ENCODE measurements at places on chromosomes 3 and 15.

GRCh38 chr3:7847521-7847920 is 654.1 kb upstream of the LMCD1 start:
- no peak for DNase-seq

DNA sequence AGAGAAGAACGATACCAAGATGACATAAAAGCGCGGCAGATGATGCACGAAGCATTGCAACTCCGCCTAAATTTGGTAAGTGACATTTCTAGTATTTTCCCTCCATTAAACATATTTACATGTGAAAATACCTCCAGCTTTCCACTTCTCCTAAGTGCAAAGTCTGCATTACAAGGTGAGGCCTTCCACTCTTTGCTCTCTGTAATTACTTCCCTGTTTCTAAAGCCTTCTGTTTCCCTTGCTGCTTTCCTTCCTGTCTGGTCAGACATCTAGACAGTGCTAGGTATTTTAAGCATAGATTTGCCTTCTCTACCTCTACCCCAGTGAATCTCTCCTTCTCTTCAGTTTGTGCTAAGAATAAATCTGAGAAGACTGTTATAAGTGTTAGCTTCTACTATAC is 1.9 kb downstream of the P2RY12 start:
- no peak for DNase-seq

GRCh38 chr15:45307230-45307924 is 55.3 kb downstream of the SLC28A2 start:
- no peak for DNase-seq

DNA sequence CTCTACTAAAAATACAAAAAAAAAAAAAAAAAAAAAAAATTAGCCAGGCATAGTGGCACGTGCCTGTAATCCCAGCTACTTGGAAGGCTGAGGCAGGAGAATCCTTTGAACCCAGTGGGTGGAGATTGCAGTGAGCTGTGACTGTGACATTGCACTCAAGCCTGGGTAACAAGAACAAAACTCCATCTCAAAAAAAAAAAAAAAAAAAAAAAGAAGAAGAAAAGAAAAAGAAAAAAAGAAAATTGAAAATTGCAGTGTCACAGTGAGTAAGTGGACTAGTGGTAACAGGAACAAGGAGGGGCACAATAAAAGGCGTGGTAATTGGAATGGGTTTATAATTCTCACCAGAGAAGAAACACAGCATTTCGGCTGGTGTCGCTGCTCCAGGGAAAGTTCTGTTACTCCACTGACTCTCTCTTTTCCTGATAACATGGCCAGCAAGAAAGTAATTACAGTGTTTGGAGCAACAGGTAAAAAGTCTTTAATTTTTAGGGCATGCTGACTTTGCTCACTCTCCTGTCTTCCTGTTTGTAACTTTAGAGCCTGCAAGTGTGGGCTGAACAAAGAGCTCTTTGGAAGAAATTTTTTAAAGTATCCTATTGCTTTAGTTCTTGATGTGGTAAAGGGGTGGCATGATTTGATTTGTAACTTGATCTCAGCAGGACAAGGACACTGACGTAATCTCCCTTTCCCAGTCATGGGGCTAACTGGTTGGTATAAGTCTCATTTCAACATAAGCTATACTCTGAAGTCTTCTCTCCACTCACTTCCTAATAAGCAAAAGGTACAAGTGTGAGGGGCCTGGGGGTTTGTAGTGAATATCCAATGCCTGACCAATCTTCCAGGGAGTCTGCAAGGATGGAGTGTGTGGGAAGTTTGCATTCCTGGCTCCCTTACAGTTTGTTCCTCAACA is 22.1 kb upstream of the TRA2B start:
- no peak for DNase-seq

DNA sequence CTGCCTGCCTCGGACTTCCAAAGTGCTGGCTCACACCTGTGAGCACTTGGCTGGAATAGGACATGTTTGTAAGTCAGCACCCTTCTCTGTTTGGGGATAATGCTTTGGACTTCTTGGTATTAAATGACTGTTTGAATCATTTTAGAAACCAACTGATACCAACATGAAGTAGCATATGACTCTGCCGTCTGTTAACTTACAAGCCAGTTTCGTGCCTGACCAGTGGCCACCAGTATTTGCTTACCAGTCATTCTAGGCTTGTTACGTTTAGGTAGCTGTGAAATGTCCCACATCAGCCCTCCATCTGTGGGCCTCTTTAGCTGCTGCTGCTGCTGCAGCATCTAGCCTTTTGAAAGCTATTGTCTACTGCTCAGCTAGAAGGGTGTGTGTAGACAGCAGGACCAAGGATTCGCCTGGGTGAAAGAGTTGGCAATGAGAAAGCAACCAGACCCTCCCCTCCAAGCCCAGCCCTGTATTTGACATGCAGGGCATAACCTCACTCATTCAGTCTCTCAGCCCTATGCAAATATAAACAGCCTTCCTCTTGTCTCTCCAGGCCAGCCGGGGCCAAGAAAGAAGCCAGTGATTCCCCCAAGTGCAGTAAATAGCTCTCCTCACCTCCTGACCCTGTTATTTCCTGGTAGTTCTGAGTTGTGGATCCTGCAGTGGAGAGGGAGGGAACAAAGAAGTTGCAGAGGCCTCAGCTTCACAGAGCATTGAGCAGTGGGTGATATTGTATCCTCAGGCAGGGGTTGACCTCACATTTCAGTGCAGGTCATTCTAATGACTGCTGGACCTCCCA is 51.0 kb downstream of the NKIRAS1 start:
- no peak for DNase-seq

- DNase-seq: peak; percentile 88
These were observed 16.1 kb downstream of the SH2D7 start for GRCh38 chr15:78108300-78109084.

DNA sequence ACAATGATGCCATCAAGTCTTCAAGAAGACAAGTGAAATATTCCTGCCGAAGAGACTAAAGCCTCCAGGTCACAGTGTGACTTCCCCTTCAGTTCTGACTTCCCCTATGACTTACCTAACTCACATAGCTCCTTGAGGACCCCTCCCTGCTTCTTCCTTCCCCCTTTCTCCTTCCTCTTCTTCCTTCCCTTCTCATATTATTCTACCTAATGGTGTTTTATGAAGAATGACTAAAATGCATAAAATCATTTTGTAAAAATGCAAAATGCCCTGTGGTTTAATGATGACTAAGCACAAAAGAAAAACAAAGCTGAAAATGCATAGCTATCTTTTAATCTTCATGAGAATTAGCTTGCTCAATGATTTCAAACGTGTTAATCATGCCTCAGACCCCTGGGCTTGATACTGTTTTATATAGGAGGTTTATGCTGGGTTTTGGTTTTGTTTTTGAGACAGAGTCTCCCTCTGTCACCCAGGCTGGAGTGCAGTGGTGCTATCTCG is 26.1 kb upstream of the TM4SF4 start:
- DNase-seq: no peak

DNA sequence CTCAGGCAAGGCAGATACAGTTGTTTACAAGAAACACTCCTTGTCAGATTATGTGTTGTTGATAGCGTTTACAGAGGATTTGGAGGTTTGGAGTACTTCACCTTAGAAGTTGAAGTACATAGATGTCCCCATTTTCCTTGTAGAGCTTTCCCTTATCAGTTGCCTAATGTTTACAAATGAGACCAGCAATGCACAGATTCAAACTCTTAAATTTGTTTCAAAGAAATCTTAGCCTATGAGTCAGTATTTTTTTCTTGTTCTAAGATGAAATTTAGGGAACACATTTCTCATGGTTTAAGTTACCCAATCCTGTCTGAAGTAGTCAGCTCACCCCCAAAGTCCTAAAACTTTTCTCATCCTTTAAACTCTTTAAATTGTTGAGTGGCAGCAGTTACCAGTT is 6.3 kb upstream of the EIF5A2 start:
- DNase-seq: no peak

GRCh38 chr3:159260049-159260662 is 458.3 kb downstream of the MFSD1 start:
- peak; percentile 31 for DNase-seq

GRCh38 chr3:124811436-124811835 is 75.7 kb downstream of the ITGB5 start:
- no peak for DNase-seq

DNA sequence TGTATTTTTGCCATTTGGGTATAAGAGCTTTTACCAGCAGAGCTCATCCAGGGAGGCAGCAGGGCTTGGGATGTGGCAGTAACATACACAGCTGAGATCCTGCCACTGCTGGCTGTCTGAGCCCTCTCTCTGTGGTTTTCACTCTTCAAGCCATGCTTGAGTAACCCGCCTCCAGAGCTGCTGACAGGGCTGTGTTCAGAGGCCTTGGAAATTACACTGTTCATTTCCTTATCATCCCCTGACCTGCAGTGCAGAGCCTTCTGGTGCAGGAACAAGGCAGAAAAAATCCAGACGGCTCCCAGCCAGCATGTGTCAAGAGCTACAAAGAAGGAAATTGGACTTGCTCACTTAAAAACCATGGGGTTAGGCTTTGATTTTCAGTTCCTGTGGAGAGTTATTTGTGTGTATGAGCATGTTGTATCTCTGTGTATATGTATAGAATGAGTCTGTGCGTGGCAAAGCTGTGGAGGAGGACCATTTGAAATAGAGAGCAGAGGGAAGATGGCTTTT is 47.0 kb downstream of the ZNF609 start:
- peak; percentile 78 for DNase-seq

DNA sequence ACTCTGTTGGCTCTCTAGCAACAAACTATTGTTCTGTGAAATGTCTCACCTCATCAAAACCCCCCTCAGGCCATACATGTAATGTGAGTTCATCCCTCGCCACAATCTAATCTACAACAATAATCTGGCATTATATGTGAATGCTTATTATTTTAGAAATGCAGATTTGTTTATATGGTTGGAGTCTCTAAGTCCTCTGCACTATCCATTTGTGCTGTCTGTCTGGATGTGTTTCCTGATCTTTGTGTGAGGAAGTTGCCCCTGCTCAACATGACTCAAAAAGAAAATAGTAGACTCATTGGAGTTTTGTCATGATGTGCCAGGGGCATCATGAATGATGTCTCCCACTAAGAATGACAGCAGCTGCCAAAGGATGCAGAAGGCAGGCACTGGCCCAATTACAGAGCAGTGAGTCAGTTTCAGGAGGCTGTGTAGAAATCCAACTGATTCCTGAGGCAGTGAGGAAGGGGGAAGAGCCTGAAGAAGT is 161.6 kb upstream of the PDZRN3 start:
- DNase-seq: peak; percentile 47

DNA sequence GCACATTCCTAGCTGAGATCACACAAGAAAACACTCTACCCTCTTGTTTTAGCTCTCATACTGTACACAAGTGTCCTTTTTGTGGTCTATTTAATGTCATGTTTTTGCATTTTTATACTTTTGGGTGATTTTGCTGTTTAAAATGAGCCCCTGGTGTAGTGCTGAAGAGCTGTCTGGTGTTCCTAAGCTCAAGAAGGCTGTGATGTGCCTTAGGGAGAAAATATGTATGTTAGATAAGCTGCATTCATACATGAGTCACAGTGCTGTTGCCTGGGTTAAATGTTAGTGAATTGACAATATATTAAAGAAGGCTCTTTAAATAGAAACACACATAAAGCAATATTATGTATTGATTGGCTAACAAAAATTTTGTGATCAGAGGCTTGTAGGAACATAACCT is 387.4 kb upstream of the C2CD4B start:
- no peak for DNase-seq

GRCh38 chr3:154552338-154552737 is 122.3 kb upstream of the GPR149 start:
- DNase-seq: no peak

DNA sequence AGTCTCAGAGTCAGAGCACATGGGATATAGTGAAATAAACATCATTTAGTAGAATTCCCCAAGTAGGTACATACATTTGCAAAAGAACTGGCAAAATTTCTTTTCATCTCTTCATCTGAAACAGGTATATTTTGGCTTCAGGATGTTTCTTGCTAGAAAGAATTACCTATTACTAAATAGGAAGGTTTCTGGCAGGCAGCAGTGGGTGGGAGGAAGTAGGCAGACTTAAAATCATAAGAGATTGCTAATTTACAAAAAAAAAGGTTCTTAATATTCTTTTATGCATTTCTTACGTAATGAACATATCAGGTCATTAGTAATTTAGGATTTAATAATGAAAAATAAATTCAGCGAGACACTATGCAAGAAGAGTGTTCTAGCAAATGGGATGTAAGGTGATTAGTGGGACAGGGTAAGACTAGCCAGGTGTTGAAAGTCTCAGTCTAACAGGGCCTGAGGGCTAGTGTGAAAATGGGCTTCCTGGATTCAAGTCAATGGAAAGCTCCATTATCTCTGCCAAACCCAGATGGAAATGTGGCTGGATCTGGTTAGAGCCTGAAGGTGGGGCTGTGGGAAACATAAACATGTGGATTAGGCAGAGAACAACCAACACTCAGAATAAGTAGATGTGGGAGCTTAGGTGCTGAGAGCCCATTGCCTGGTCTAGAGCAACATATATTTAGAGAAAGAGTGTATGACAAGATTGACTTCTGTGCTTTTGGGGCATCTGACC is 127.4 kb upstream of the FEZF2 start:
- DNase-seq: no peak

DNA sequence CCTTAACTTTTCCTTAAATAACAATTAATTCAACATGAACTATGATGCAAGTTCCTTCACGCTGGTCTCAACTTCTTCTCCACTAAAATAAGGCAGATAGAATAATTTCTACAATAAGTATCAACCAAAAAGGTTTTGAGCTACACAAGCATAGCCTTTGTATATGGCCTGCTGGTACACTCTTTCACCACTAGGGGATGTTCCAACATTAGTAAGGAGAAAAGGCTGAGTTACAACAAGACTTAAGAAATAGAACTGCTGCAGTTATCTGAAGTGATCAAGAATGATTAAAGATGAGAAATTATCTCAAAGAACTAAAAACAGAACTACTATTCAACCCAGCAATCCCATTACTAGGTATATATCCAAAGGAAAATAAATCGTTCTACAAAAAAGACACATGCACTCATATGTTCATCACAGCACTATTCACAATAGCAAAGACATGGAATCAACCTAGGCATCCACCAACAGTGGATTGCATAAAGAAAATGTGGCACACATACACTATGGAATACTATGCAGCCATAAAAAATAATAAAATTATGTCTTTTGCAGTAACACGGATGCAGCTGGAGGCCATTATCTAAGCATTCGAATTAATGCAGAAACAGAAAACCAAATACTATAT is 14.4 kb downstream of the ATP13A3 start:
- DNase-seq: no peak

DNA sequence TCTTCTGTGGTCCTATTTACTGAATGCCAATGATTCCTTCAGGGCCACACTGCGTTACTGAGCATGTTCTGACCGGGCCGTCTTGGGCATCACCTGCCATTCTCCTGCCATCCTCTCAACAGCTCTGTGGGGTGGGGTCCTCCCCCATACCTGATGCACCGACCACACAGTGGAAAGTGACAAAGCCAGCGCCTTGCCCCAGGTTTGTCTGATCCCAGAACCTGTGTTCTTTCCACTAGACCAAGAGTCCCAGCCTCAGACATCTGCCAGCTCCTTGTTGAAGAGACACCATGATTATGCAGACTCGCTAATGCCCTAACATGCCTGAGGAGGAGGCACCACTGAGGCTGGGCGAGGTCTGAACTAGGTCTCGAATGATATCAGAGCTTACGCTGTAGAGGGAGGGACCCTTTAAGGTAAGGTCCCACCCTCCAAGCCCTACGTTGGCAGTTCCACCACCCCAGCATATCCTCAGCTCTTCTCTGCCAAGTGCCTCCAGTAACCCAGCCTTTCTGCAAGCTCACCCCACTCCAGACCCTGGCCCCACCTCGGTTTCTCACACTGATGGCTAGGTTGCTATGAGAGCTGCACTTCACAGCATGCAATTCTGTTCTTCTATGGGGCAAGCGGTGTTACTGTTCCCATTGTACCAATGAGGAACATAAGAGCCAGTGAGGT is 29.8 kb upstream of the PLXNA1 start:
- DNase-seq: no peak

- no peak for DNase-seq
These were observed 139.1 kb downstream of the SRGAP3 start for GRCh38 chr3:9110316-9110715.
